ENCODE measurements at places on chromosomes 1 and 21. TPM values are rescaled to one million over a fixed set of nuclear protein-coding genes. Genes with fewer than 3 reads are reported as not detected.

Gene VAMP3
- total RNA-seq = 25.7 TPM

Gene EPHA8
- not detected for total RNA-seq

DNA sequence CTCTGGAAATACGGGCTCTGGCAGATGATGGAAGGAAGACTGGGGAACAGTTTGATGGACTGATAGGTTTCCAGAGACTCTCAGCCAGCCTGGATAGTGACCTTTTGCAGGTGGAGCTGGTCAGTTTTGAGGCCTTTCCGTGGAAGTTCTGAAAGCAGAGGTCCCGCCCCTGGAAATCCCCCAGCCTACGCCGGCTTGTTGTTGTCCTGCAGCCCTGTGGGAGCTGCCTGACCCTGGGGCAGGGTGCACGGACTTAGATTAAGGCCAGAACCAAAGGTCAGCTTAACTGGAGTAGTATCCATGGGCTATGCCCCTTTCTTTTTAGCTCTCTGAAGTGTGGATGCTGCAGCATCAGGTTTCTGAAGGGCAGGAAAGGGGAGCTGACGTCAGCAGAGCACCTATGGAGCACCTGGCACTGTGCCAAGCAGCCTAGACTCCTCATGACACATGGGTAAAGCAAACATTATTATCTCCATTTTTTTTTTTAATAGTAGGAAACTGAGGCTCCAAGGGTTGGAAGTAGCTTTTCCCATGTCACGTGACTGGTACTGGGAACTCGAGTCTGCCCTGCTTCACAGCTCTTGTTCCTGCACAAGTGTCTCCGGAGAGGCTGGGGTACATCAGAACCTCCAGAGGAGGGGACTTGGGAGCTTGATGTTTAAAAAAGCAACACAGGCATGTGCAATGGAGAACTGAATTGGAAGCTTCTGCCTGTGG, 38.5 kb downstream of the IER5 start:
- DNase-seq = no peak

DNA sequence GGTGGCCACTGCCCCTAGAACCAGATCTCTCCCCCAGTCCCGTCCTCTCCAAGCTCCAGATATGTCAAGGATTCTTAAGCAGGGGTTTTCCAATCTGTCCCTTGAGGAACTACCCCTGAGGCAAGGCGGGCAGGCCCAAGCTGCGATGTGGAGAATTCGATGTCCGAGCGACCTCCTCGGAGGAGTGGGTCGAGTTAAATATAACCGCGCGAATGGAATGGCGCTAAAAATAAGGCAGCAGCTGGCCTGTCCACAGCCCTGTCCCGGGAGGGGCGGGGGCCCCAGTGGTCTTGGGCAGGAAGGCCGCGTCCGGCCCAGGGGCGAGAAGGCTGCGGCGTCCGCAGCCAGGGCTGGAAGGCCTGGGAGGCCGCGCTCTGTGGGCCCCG, 5.8 kb upstream of the FOXD3 start:
- DNase-seq = no peak

Gene LMX1A
- not detected for total RNA-seq

DNA sequence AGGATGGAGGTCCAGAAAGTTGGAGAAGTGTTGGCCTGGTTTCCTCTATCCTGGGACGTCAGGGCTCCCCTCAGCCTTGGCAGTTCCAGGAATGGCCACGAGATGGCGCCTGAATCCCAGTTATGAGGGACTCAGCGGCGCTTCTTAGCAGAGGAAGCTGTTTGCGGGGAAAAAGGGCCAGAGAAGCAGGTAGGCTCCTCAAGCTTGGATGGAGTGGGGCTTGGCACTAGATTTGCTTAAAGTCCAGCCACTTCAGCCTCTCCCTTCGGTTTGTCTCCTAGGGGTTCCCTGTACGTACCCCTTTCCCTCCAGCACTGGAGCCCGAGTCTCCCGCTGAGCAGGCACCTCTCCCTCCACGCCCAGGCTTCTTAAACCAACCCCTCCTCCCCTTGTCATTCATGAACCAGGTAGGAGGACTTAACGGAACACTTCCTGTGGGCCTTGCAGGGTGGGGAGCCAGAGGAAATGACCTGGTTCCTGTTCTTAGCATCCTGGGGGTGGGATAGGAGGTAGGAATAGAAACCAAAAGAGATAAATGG, 32.0 kb upstream of the TENT5B start:
- DNase-seq = peak; percentile 93

Gene PSRC1
- 19.6 TPM for total RNA-seq

GRCh38 chr1:186491336-186491735, 30.4 kb upstream of the PDC start:
- DNase-seq = no peak

Gene MYBPHL
- not detected for total RNA-seq

DNA sequence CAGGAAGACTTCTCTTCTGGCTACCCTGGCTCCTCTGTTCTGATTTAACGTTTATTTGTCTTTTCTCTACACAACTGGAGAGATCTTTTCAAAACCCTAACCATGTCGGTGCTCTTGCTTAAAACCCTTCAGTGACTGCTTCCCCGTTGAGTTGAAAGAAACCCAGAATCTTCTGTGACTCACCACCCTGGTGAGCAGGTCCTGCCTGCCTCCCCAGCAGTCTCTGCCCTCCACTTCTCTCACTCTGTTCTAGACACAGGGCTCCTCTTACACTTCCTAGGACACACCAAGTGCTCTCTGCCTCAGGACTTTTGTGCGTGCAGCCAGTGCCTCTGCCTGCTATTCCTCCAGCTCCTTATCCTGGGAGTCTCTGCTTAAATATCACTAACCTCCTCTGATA, 131.4 kb downstream of the IER5 start:
- no peak for DNase-seq

Data from activated CD8-positive, alpha-beta memory T cell treated with anti-CD3 and anti-CD28 coated beads, Interleukin-2, amount 10 ng/mL, durations not matched to agents 7 days and 5 days (primary cell).